Stimulated activated naive CD4-positive, alpha-beta T cell (primary cell): ENCODE measurements at places on chromosomes 1 and 21.

DNA sequence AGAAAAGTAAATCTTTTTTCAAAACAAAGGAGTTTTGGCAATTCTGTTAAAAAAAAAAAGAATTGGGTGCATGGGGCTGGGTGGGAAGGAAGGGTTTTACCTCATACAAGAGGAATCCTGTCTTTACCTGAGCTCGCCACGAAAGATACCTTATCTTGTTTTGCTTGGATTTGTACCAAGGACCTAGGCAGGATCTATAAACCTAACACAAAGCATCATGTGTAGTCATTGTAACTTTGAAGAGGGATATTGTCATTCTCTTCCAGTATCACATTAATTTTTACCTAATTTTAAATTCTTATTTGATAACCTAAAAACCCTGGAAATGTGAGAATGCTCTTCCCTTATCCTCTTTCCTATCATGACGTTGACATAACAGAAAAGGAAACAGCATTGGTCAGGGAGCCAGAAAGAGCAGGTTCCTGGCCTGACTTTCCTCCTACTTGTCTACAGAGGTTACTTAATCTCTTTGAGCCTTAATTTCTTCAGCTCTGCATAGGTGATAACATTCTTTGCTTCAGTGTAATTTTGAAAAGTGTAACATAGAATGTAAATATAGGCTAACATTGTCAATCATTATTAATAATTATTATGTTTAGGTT is 4.0 kb upstream of the LAMC1 start:
- DNase-seq: no peak

DNA sequence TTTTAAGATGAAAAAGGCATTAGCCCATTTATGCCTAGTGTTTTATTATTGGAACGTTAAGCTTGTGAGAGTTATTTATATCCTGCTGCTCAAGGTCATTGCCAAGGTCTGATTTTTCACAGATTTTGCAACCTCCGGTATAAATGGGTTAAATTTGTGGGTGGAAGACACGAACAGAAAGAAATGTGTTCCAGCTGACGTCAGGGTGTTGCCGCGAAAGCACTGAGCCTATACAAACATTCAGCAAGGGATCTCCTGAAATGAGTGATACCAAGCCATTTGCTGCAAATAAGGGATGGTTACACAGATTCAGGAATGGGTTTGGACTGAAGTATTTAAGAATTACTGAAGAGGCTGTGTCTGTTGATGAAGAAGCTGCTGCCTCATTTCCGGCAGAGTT is 32.2 kb downstream of the TMED5 start:
- DNase-seq: no peak

DNA sequence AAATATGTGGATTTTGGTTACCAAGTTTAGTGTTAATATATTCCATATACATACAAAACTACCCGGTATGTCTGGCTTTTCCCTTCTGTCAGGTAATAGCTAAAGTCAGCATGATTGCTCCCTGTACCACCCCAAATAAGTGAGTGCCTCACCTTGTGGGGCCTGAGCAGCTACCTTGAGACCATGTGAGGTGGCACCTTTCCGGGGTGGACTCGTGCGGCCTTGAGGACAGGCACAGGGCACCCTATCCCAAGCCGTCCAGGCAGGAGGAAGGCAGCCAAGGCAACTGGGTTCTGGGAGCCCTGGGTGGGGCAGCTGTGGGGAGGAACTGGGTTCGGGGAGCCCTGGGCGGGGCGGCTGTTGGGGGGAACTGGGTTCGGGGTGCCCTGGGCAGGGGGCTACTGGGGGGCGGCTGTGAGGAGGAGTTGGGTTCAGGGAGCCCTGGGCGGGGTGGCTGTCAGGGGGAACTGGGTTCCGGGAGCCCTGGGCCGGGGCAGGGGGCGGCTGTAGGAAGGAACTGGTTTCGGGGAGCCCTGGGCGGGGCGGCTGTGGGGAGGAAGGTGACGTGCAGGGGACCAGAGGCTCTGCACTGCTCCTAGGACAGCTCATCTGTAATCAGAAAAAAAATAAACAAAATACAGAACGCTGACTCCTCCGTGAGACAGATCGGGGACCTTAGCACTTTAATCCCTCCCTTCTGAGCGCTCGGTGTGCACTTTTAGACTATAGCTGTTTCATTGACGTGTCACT is 63.3 kb downstream of the POFUT2 start:
- no peak for DNase-seq

GRCh38 chr1:214401666-214402065 is 120.7 kb downstream of the SMYD2 start:
- DNase-seq: no peak

- no peak for DNase-seq
Observed at GRCh38 chr21:41360072-41360821, 1.6 kb upstream of the MX2 start.

GRCh38 chr1:236388332-236388731 is 5.8 kb upstream of the EDARADD start:
- no peak for DNase-seq

GRCh38 chr21:37028570-37028969 is 22.1 kb downstream of the RIPPLY3 start:
- DNase-seq: no peak

DNA sequence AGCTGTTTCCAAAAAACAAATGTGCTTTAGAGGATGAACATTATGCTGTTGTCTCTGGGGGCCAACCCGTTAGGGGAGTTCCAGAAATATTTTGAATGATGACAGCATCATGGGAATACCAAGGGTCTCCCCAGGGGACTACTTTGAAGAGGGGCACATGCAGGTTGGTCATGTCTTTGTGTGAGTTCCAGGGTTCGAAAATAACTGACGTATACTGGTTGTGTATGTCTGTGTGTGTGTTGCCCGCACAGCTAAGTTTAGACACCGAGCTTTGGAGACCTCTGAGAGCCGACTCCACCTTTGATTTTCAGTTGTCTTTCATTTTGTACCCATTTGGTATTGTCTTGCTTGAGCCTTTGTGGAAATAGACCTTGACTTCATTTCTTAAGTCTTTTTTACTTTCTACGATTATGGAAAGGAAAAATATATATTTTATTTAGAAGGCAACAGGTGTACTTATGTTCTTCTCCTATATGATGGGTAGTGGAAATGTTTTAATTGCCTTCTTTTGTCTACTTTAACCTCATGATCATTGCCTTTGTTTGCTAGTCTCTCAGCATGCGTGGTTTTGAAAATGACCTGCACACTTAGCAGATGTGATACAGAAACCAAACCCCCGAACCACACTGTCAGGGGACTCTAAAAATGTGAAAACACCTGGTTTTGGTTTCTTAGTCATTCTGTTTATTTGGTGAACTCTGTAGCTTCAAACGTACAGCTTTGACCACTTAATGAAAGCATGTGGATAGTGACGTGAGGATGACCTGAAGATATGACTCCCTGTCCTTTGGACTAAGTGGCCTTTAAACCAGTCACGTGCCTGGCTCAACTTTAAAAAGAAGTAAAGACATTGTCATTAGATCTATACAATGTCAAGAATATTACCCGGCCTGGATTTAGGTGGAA is 56.5 kb downstream of the GALNT2 start:
- DNase-seq: no peak
